ENCODE measurements at places on chromosomes 4 and X. TPM values are rescaled to one million over a fixed set of nuclear protein-coding genes. Genes with fewer than 3 reads are reported as not detected.

BEND4 gene
- 0.15 TPM for total RNA-seq

TBC1D8B gene
- 9.1 TPM for total RNA-seq

MAGEA10 gene
- total RNA-seq: not detected

NR3C2 gene
- total RNA-seq: 4.8 TPM

Measured in right lobe of liver (tissue), 6 donors.